ENCODE measurements at places on chromosomes 5 and 9. TPM values are rescaled to one million over a fixed set of nuclear protein-coding genes. Genes with fewer than 3 reads are reported as not detected.

NOL6 gene
- 65.3 TPM for total RNA-seq

SLC25A2 gene
- 0.16 TPM for total RNA-seq

OTULINL gene
- 17.0 TPM for total RNA-seq

OBP2B gene
- not detected for total RNA-seq

TRIM36 gene
- total RNA-seq: not detected

TPD52L3 gene
- not detected for total RNA-seq

DNA sequence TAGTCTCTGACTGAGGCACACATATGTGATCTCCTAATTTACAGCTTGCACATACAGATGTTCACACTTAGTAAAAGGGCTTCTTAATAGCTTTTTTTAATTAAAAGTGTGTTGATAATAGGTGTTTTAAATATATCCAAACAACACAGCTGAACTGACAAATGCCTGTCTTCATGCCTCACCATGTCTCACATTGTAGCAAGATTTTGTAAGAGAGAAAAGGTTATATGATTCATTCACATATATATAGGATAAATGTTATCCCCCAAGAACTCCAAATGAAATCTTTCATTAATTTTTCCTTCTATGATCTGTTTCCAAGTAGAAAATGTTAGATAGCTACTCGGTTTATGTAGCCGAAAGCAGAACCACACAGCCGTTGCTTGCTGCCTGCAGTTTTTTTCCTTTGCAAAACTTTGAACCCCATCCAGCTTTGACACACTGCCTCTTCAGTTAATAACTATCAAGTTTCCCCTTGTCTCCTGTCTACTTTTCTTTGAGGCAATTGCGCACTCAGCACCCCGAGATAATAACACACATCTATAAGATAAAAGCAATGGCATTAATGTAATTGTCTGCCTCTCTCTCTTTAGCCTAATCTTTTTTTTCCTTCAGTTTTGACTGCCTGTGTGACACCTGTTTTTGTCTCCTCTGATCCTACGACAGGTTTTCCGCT lies 299.2 kb downstream of the BNC2 start:
- H3K27ac ChIP-seq: no peak overlapping the region
- no peaks in the 10 kb centered on the region for H3K36me3 ChIP-seq
- no peaks in the 10 kb centered on the region for H3K27me3 ChIP-seq
- H3K4me1 ChIP-seq: no peaks in the 10 kb centered on the region
- no peak for DNase-seq

DNA sequence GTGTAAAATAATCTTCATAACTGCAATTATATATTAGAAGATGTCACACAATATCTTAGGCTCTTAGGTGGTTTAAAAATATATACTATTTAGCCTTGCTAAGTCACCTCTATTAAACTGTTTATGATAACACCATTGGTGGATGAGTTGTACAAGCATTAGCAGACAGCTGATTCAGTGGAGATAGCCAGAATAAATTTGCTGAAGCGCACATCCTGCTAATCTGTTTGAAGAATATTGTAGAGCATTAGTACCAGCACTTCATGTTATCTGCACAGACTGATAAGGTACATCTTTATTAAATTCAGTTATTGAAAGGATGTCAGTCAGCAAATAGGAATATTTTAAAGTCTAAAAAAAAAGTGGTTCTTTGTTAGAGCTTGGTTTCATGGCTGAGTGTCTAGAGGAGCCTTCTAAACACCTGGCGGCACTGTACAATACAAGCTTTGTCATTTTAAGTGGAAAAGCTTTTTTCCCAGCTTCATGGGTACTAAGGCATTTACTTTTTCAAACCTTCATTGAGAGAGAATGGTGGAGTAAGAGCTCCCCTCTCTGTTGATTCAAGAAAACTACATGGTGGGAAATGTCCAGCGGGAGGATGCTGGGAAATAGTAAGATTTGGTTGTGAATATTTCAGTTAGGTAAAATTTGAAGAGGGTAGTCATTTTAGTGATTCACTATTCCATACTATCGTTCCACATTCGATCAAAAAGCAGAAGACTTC lies 275.1 kb downstream of the SLF1 start:
- no peaks in the 10 kb centered on the region for H3K4me1 ChIP-seq
- no peak for DNase-seq
- H3K36me3 ChIP-seq: no peaks in the 10 kb centered on the region
- H3K27ac ChIP-seq: no peak overlapping the region

DNA sequence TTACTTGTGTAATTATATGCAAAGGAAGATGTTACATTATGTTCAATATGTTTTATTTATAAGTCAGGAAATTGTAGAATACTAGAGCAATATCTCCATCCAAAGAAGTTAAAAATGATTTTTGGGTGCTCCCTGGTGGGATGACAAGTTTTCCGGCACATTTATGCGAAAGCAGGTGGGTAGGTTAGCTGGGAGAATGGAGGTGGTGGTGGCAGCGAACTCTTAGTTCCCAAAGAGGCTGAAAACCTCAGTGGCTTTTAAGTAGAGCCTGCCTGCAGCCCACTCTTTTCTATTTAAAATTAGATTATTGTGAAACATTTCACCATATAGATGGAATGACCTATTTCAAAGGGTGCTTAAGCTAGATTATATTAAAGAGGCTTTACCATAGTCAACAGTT lies 51.8 kb downstream of the ANKRD33B start:
- H3K27me3 ChIP-seq: no peaks in the 10 kb centered on the region
- DNase-seq: no peak
- H3K27ac ChIP-seq: no peak overlapping the region
- H3K4me3 ChIP-seq: no peak overlapping the region

GRCh38 chr9:98360176-98360708 lies 104.8 kb upstream of the TBC1D2 start:
- H3K4me3 ChIP-seq: no peak overlapping the region
- H3K36me3 ChIP-seq: no peaks in the 10 kb centered on the region

- peaks cover 26% of the 10 kb centered on the region for H3K4me1 ChIP-seq
- no peak for DNase-seq
- peaks cover 9% of the 10 kb centered on the region for H3K27me3 ChIP-seq
- H3K4me3 ChIP-seq: no peak overlapping the region
- no peaks in the 10 kb centered on the region for H3K36me3 ChIP-seq
These were observed 402.0 kb downstream of the MLLT3 start for GRCh38 chr9:20220286-20220685.

GRCh38 chr9:90631964-90632363 lies 10.7 kb downstream of the DIRAS2 start:
- no peak for DNase-seq
- no peak overlapping the region for H3K27ac ChIP-seq
- no peak overlapping the region for H3K4me3 ChIP-seq
- no peaks in the 10 kb centered on the region for H3K36me3 ChIP-seq
- H3K4me1 ChIP-seq: no peaks in the 10 kb centered on the region

- H3K36me3 ChIP-seq: no peaks in the 10 kb centered on the region
- H3K4me3 ChIP-seq: no peak overlapping the region
- H3K27me3 ChIP-seq: no peaks in the 10 kb centered on the region
- H3K27ac ChIP-seq: no peak overlapping the region
- H3K4me1 ChIP-seq: no peaks in the 10 kb centered on the region
These were observed 9.4 kb downstream of the GDA start for GRCh38 chr9:72158680-72159079.

DNA sequence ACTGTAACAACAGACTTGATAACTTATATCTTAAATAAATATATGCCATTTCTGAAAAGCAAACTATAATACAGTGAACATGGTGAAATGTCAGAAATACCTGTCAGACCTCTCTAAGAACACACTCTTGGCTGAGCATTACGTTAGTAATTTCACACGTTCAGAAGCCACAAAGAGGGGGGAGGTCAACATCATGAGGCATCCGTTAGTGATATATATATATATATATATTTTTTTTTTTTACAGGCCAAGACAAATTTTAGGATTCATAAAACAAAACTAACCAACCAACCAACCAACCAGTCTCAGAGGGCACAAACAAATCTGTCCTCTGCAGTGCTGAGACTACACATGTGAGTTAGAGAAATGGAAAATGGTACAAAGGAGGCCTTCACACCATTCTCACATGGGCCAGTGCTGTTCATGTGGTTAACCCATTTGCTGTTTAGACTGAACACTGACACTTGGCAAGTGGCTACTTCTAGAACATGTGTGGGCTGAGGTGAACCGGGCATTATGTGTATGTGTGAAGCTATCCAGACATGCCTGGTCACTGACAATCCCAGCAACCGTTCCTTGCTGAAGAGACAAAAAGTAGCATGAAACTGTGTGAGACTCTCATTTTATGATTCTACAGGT lies 54.5 kb downstream of the ELL2 start:
- no peak for DNase-seq
- no peaks in the 10 kb centered on the region for H3K27me3 ChIP-seq

- no peak overlapping the region for H3K27ac ChIP-seq
- peaks cover 6% of the 10 kb centered on the region for H3K4me1 ChIP-seq
- DNase-seq: no peak
- H3K4me3 ChIP-seq: no peak overlapping the region
These were observed 69.7 kb downstream of the TRIO start for GRCh38 chr5:14212838-14213237.

- DNase-seq: no peak
- no peak overlapping the region for H3K4me3 ChIP-seq
- peaks cover 35% of the 10 kb centered on the region for H3K4me1 ChIP-seq
- H3K27ac ChIP-seq: no peak overlapping the region
- H3K36me3 ChIP-seq: no peaks in the 10 kb centered on the region
These were observed 53.9 kb downstream of the MEF2C start for GRCh38 chr5:88829054-88829453.
